AG10803 (cell line): ENCODE measurements at places on chromosomes 7 and 10.
A peak's percentile ranks its signal among the peaks of the same experiment; 100 is the strongest.

- DNase-seq = no peak
Measured at GRCh38 chr10:124459395-124459794, 2.2 kb upstream of the LHPP start.

DNA sequence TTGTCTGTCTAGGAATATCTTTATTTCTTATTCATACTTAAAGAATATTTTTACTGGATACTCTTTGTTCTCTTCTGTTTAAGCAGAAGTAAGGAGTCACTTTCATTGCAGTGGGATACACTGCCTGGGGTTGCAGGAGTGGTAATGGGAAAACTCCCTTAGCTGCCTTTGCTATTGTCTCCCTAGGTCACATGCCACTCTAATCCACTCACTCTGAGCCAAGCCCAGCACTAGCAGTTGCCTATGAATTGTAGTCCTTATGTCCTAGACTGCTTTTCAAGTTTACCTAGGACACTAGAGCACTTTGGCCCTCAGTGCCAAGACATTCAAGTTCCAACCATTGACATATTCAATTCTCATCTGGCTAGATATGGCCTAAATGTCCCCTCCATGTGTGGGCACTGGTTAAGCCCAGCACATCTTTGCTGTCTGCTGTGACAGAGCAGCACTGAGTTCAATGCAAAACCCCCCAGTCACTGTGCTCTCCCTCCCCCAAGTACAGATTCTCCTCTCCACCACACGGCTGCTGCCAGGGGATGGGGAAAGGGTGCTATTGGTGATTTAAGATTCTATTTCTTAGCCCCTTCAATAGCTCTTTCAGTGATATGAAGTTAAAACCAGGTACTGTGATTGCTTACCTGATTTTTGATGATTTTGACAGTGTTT is 991.7 kb upstream of the KCND2 start:
- DNase-seq = no peak

GRCh38 chr7:133349101-133349500 is 96.2 kb downstream of the EXOC4 start:
- DNase-seq = no peak

- DNase-seq = no peak
Measured at GRCh38 chr10:112525200-112525599, 78.2 kb downstream of the VTI1A start.

DNA sequence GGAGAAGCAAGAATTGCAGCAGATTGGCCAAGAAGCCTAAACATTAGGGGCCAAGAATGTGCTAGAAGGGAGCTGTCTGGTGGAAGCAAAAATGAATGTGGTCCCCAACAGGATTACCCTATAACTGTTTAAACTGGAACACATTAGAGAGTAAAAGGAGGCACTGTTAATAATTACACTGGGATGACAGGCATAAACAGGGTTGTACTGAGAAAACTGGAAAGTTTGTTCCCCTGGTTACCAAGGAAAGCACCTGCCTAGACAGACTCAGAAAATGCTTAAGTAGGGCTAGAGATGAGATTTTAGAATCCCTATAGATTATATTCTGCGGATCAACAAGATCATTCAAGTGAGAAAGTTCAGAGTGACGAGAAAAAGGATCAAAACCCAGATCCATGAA is 100.8 kb downstream of the CTTNBP2 start:
- DNase-seq = no peak

DNA sequence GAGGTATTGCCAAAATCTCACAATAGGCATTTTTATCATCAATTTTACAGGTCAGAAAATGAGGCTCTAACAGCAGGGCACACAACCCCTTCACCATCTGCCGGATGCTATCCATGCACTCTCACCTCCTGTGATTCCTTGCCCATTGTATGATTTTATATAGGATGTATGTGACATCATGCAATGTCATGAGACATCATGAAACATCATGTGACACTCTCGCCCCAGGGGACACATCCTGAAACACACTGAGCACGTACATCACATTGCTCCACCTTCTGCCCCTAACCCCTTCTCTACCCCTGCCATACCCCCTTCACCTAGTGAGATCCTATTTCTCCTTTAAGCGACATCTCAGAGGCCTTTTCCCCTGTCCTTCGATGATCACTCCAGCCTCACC is 189.4 kb downstream of the FRMD4A start:
- no peak for DNase-seq

DNA sequence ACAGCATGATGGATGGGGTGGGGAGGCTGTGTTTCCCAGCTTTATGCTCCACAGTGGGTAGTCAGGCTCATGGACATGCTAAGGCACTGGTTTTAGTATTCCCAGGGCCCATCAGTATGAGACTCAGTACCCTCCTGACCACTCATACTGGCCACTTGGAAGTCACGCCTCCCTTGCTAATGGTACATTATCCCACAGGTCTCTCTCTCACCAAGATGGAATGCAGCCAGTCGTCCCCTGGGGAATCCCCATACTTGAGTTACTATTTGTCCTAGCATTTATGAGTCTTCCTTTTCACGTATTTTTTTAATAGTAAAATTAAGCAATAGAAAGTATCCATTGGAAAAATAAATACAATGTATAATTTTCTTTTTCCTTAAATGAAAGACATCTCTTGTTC is 80.6 kb upstream of the TBX20 start:
- no peak for DNase-seq

- DNase-seq = peak; percentile 48
Measured at GRCh38 chr7:23918856-23919255, 208.8 kb downstream of the STK31 start.

DNA sequence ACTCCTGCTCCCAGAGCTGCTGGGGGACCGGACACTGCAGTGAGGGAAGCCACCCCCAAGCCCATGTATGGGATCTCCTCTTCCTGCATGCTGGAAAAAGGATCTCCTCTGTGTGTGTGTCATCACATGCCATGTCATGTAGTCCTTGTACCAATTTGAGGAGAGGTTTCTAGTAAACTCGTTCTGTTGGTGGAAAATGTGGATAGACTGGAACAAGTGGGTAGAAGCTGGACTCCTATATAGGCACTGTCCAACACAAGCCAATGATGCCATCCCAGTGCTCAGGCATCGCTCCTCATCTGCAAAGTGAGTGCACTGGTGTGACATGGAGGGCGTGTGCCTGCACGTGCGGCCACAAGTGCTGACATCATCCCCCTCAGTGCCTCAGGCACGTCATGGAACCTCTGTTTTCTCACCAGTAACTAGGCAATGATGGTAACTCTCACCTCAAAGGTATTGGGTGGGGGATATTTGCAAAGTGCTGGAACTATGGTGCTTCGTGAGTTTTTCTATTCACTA is 19.3 kb downstream of the MYO1G start:
- DNase-seq = peak; percentile 8

GRCh38 chr7:39383136-39383535 is 183.1 kb upstream of the YAE1 start:
- DNase-seq = no peak

DNA sequence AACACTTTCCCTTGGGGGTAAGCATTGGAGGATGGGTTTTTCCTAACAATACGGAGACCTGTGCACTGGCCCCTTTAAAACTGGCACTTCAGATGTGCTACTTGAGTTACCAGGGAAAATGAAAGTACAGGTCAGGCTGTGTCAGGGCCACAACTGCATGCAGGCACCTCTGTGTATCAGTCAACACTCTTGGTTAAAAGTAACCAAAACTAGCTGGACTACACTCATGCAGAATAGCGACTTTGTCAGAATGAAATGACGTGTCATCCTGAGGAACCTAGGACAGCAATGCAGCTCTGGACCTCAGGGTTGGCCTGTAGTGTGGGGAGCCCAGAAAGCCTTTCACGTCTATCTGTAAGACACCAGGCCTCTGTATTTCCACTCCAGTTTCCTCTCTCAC is 33.8 kb upstream of the SMKR1 start:
- no peak for DNase-seq

GRCh38 chr10:23198940-23199767 is 7.0 kb downstream of the PTF1A start:
- no peak for DNase-seq

DNA sequence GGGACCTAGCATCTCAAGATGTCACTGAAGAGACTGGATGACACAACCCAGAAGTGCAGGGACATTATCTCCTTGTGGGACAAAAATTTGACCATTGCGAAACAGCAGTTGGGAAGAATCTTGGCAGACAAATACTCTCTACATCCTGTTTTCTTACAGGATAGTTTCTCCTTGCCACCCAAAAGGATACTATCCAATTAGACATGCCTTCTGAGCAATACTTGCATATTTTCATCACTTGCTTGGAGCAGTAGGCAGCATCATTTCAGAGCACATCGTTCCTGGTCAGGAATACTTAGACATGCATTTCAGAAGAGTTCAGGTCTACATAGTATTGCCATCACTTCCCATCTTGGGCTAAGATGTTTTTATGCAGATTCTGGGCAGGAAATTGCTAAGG is 56.8 kb downstream of the FAS start:
- peak; percentile 64 for DNase-seq

DNA sequence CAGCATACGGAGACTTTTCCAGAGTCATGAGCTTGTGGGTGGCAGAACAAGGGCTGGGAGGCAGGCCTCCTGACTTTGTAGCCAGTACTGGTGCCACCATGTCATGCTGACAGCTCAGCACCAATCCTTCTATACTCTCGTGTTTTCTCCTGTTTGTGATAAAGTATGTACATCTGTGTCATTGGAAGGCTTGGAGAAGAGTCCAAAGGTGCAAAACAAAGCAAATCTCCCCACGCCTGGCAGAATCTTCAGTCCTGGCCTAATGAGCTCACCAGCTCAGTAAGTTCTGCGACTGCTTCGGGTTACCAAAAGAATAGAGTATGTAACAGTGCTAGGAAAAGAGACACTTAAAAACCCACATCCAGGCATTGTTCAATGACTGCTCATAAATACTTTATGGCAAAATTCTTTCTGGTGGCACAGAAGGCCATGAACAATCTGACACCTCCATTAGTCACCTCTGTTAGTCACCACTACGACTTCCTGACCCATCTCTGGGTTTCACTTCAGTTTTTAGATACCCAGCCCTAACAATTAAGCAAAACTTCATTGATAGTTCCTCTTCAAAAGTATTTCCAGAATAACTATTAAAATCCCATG is 24.5 kb downstream of the STEAP1 start:
- DNase-seq = peak; percentile 92

GRCh38 chr10:114920459-114920858 is 17.5 kb upstream of the TRUB1 start:
- no peak for DNase-seq

- peak; percentile 38 for DNase-seq
Measured at GRCh38 chr10:110487411-110488331, 10.0 kb upstream of the DUSP5 start.

- peak; percentile 34 for DNase-seq
Measured at GRCh38 chr10:119205894-119206602, 1.3 kb upstream of the GRK5 start.

DNA sequence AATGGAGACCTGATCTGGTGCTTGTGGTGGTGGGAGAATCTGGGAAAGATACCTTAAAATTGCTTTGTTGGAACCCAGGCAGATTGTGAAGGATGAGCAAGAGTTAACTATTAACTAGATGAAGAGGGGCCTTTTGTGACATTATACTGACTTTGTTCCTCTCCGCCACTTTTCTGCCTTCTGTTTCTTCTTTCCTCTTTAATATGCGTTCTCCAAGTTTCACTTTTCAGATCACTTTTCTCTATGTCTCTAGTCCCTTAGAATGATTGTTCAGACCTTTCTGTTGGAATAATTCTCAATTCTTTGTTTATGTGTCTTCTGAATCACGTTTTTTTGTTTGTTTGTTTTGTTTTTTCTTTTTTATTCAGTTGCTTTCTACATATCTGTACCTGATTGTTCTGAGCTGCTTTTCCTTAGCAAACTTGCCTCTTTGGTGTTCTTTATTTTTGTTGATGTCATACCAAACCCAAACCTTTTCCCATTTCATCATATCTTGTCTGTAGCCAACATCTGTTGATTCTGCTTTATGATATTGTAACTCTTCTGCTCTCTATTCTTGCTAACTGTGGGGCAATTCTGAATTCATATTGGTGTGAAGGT is 2.8 kb downstream of the BMPR1A start:
- peak; percentile 40 for DNase-seq

GRCh38 chr7:65463184-65463583 is 89.5 kb downstream of the ZNF92 start:
- DNase-seq = no peak

- no peak for DNase-seq
Measured at GRCh38 chr7:57412168-57412567, 37.8 kb upstream of the ZNF716 start.

DNA sequence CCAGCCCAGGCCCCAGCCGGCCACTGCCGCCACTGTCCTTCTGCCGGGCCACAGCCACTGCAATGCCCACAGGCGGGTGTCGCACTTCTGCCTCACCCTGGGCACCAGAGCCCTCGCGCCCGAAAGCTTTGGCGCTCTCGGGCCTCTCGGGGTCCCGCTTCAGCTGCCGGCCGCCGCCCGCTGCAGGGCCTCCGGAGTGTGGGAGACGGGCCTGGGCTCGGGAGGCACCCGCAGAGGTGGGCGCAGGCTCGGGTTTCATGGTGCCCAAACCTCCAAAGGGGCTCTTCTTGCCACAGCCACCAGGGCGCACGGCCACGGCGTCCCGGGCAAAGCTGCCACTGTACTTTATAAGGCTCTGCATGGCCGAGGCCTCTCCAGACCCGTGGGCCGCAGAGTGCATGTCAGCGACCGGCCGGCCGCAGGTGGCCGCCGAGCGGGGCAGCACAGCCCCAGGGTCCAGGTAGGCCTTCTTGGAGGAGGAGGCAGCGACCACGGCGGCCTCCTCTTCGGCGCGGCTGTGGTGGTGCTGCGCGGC is 35.9 kb downstream of the TNRC18 start:
- no peak for DNase-seq

DNA sequence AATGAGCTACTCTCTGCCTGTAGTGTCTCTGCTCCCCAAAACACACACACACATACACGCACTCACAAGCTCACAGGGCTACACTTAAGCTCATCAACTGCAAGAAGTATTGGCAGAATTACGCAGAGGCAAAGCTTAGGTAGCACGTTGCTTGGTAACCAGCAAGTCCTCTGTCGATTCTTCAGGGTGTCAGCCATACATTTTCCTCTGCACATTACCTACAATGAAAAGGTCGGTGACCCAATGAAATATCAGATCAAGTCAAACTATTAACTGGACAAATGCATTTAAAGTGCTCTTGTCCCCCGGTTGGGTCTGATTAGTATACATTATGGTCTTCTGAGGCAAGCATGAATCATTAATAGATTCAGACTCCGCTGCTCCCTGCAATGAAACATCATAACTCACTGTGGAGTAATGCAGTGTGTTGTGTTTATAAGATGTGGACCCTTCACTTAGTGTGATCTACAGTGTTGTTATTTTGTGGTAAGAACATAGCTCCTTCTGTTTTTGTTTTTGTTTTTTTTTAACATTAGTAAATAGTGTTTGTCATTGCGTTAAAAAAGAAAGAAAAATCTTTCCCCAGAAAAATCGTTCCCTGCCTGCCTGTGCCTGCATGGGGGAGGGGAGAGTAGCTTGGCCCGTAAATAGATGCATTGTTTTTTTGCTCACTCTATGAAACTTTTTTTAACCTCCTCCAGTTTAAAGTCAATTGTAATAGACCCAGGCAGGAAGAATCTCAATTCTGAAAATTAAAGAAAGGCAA is 325.5 kb downstream of the SFMBT2 start:
- no peak for DNase-seq
